ENCODE measurements at places on chromosomes 7 and 10. TPM values are rescaled to one million over a fixed set of nuclear protein-coding genes. Genes with fewer than 3 reads are reported as not detected.

- no peak for DNase-seq
These were observed 44.3 kb downstream of the INSYN2A start for GRCh38 chr10:127151981-127152699.

- DNase-seq, result no peak
These were observed 644.4 kb downstream of the KCNMA1 start for GRCh38 chr10:76993213-76993612.

DNA sequence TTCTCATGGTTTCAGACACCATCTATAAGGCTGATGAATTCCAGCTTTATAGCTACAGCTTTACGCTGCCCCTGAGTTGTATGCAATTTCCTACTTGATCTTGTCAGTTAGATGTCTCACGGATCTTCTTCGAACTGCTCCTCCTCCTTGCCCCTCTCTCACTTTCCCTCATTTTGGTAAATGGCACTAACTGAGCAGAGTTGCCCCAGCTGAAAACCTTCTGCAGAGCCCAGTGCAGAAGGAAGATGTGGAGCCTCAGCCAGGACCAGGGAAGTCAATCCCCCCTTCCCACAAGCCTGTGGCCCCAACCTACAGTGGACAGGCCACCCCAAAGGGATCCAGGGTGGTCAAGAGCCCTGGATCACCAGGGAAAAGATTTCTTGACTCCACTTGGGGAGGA lies 49.0 kb upstream of the SEPHS1 start:
- DNase-seq, result no peak

DNA sequence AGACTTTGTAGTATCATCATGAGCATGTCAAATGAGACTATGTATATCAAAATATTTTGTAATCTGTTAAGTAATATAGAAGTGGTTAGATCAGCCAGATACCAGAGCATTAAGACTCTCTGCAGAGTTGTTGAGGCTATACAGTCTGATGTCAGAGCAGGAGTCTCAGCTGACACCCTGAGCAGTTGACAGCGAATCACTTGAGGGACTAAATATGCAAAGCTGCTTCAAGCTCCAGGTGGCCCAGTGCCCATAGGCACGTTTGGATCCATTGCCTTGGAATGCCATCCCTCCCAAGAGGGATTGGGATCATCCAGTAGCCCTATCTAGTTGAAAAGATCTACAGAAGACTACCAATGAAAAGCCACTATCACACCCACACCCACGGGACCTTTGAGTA lies 210.2 kb downstream of the TAX1BP1 start:
- DNase-seq, result no peak

DNA sequence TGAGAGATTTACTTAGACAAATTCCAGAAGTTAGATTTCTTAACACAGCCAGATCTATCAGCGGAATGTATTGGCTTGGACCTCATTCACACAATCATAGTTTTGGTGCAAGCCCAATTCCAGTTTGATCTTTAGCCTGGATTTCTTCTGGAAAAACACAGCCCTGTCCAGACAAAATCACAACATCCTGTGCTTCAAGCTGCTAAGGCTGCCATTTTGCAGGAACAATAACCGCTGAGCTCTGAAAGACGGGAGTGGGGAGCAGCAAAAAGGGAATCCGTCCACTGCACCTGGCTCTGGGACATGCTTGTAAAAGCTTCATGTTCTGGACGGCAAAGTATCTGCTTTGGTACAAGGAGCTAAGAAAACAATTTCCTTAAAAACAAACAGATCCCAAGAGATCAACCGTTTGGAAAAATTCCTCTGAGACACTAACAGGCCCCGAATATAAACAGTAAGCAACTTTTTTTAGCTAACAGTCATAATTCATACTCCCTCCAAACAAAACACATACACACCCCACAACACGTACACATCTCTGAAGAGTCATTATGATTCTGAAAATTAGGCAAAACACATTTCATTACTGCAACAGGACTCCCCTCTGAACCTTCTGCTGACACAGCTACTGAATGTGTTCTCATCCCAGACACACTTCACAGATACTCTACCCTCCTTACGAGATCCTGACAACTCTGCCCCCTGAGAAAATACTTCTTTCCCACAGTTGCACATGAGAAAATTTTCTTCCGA lies 32.4 kb downstream of the ITIH5 start:
- DNase-seq, result no peak

DNA sequence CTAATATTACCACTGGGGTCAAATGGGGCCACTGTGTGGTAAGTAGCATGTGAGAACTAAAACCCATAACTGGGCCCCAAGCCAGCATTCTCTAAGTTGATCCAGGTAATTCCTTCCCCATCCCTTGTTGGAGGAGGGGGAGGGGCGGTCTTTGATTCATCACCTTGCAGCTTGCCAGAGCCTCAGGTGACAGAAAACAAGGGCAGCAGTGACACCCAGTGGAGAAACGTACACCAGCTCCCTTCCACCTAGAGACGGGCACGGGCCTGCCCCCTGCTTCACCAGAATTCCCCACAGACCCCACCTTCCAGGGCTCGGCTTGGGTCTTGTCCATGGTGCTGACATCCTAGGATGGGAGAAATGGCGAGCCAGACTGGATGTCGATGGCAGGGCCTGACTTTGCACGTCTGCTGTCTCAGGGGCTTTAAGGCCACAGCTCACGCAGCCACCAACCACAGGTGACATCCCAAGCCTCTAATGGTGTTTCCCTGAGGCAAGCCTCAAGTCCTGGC lies 102.0 kb downstream of the STRA8 start:
- DNase-seq, result peak; percentile 51

GRCh38 chr10:520402-520787 lies 169.1 kb downstream of the DIP2C start:
- no peak for DNase-seq

DNA sequence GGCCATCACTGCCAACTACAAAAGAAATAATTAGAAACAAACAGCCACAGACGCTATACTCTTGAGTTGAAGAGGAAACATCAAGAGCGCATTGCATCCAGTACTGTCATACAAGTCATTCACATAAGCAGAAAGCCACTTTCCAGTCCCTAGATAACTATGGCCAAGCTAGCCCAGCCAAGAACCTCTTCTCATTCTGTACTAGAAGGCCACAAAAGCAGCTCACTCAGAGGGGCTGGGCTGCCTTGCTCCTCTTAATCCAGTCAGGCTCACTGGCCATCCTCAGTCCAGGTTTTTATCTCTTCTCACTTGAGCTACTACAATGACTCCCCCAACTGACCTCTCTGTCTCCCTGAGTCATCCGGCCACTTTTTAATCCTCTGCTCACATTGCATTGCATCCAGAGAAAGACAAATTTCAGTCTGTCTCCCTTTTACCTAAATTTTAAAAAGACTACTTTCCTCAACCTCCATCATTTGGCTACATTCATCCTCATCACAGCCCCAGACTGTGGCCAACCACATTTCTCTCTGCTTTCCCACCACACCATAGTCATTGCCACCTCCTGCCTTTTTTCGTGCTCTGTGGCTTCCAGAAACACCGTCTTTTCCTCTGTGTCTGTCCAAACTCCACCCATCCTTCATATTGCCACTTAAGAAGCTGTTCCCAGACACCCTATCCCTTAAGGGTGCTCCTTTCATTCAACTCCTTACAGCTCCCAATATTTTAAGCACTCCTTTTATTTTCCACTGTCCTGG lies 25.0 kb downstream of the PPP1R3C start:
- no peak for DNase-seq

DNA sequence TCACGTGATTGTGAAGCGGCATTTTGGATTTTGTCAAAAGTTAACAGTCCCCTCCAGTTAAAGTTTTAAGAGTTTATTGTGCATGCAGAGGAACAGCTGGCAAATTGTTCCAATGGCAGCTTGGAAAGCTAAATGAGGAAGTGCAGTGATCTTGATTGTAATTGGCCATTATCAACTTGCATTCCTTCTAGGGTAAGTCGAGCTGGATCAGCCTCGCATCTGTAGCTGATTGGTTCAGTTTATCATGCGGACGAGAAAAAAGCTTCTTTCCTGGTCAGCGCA lies 566 bp downstream of the ZNF789 start:
- no peak for DNase-seq

GRCh38 chr10:77291596-77292505 lies 345.8 kb downstream of the KCNMA1 start:
- DNase-seq, result no peak

- no peak for DNase-seq
These were observed 113.4 kb downstream of the PLXDC2 start for GRCh38 chr10:19929506-19930140.

DNA sequence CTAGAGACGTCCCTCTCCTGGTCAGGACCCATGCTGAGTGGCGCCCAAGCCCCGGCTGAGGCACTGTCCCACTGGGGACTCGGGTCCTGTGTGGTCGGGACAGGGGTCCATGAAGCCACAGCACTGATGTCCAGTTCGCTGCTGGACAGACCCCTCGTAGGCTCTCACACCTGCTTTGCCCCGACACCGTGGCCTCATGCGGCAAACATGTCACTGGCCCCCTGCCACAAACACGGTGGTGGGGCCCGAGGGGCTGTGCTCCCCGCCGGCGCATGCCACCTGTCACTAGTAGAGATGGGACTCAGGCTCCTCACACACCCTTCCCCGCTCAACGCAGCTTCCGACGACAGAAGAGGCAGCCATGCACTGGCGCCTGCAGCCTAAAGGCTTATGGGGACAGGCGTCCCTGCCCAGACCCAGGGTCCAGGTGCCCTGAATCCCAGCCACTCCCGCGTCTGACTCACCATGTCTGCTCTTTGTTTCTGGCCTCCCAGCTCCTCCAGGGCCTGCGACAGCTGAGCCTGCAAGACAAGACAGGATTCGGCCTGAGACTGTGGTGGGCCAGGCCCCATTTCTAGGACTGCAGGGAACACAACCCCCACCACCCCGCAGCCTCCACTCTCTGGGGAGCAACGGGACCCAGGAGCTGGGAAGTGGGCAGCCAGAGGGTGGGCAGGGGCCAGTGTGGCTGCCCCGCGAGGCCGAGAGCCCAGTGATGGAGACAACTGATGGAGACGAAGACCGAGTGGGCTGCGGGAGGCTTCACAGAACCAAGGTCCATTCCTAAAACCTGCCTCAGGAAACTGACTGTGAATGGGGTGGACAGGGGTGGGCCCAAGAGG lies 230.9 kb downstream of the MAD1L1 start:
- DNase-seq, result no peak

GRCh38 chr10:75540357-75540966 lies 109.0 kb downstream of the LRMDA start:
- DNase-seq, result no peak

- DNase-seq, result no peak
These were observed 253.2 kb downstream of the HTR7 start for GRCh38 chr10:90604636-90605035.

AKR1C8 gene
- not detected for total RNA-seq

PAPOLB gene
- 2.2 TPM for total RNA-seq

SLC16A9 gene
- 0.44 TPM for total RNA-seq

PCDH15 gene
- not detected for total RNA-seq

DOCK1 gene
- total RNA-seq, result 63.8 TPM

SORBS1 gene
- total RNA-seq, result 427 TPM

All from tibial nerve (tissue), 4 donors.